Stimulated activated CD4-positive, alpha-beta T cell treated with anti-CD3 and anti-CD28 coated beads, Interleukin-1b, Interleukin-23, amount 100 ng/mL, for 4 hours (primary cell): ENCODE measurements at places on chromosomes 5 and 9.

- no peak for DNase-seq
Measured at GRCh38 chr9:2781336-2781735, 62.6 kb downstream of the PUM3 start.

DNA sequence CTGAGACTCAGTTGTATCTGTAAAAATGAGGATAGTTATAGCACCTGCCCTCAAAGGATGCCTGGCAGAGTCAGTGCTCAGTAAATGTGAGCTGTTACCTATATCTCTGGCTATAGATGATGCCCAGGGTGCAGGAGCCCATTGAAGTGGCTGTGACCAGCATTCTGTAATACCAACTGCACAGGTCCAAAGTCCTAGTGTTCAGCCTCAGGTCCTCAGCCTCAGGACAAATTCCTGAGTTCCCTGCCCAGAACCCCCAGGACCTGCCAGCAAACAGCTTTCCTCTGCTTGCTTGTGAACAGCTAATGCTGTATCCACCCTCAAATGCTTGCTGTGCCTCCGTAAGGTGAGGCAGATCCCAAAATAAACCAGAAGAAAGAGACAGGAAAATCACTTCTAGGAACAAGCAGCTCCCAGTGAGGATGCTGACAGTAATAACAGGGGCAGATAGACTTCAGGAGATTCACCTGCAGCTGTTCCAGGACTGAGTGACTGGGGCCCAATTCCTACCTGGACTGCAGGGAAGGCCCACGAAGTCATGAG is 80.8 kb downstream of the SIL1 start:
- no peak for DNase-seq

DNA sequence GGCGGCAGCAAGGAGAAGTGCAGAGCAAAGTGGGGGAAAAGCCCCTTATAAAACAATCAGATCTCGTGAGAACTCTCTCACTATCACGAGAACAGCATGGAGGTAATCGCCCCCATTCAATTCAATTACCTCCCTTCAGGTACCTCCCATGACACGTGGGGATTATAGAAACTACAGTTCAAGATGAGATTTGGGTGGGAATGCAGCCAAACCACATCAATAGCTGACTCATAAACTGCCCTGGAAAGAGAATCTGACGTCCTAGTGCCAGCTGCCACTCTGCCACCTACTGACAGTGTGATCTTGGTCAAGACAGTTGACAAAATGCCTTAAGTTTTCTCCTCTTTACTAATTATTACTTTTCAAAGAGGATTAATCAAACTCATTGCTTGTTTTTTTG is 128.3 kb downstream of the GPBP1 start:
- DNase-seq, result peak; percentile 21

- DNase-seq, result no peak
Measured at GRCh38 chr9:16524078-16524477, 346.4 kb downstream of the BNC2 start.

DNA sequence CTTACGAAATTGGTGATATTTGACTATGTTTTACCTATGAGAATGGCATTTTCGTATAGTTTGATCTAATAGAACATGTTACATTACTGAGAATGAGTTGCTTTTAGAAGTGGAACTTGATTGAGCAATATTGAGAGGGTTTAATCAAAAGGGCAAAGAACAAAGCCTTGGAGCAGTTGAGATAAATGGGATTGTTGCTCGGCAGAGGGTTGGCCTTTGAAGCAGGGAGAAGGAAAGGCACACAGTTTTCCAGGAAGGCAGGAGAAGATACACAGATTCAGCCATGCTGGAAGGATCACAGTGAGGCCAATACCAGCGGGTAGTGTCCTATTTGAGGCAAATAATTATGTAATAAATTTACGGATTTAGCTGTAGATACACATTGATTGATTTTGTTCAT is 19.5 kb downstream of the MAN2A1 start:
- no peak for DNase-seq

DNA sequence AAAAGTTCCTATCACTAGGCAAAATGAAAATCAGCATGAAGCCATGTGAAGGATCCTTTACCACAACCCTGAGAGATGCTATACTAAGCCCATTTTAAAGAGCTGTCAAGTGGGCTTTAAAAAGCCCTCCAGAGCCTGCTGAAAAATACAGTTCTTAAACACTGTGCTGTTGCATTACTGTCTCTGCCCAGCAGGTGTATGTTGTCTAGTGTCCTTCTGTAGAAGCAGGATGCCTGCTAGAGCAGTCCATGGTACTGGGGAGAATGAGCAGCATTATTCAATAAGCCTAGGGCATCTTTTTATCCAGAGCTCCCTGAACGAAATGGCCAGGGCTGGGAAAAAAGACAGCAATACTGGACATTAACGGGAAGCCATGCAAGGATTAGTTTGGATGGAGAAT is 126.2 kb upstream of the PLCXD3 start:
- DNase-seq, result no peak

DNA sequence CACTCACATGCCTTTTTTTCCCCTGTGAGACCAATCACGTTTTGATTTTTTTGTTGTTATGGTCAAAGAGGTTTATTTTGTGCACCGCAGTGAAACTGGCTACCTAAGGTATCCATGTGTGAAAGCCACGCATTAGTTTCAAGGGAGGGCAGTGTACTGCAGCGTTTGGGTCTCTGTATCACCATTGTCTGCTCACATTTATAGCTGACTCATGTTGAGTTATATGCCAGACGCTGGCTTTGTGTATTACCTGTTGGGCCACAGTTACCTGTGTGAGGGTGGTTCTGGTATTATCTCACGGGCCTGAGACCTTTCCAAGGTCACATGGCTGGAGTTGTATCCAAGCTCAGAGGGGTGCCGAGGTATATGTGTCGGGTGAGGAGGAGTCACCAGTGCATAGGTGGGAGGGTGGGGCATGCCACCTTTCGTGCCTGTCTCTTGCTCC is 75.8 kb downstream of the ARHGAP26 start:
- DNase-seq, result no peak

GRCh38 chr5:107812570-107813141 is 141.9 kb upstream of the EFNA5 start:
- DNase-seq, result no peak

DNA sequence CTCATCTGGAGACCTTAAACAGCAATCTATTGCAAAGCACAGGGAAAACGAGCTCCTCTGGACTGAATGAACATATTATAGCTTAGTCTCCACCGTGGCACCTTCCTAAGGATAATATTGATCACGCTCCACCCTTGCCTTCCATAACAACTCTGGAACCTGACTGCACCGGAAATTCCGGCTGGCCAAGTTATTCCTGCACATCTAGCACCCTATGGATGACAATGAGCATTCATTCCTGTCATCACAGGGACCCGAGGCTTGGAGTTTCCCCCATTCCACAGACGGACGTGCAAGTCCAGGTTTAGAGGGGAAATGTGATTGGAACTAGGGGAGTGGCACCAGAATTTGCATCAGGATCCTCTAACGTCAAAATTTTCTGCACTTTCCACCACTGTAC is 27.5 kb downstream of the STK10 start:
- no peak for DNase-seq

GRCh38 chr5:158115468-158115867 is 256.5 kb upstream of the CLINT1 start:
- no peak for DNase-seq

DNA sequence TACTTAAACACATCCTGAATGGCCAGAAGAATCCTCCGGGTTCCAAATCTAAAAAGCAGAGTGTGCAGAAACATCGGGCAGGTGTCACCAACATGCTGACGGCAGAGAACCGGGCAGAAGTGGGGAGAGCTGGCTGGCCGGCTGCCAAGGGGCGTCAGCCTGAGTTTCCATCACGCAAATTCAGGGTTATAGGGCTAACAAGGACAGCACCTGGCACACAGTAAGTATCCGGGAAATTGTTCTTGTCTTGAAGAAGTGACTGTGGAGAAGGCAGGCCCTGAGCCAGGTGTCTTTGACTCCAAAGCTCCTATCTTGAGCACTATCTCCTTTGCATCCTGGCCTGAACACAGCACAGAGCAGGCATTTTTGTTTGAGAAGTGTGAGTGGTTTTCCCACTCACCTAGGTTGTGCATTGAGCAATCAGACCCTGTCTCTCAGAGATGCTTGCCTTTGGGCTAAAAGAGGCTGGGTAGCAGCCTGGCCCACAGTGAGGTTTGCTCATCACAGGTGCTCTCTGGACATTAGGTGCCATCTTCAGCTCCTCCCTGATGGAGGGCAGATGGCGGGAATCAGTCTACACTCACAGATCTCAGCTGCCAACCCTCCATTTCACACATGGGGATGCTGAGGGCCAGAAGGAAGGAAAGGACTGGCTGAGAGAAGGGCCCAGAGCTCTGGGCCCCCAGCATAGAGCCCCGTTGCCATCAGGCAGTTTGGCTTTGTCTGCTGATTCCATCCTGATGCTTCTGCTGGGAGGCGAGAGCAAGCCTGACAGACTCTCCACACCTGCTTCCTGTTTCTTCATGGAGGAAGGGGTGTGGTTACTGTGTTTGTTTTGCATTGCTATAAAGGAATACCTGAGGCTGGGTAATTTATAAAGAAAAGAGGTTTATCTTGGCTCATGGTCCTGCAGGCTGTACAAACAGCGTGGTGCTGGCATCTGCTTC is 52.8 kb downstream of the WHRN start:
- DNase-seq, result peak; percentile 4

DNA sequence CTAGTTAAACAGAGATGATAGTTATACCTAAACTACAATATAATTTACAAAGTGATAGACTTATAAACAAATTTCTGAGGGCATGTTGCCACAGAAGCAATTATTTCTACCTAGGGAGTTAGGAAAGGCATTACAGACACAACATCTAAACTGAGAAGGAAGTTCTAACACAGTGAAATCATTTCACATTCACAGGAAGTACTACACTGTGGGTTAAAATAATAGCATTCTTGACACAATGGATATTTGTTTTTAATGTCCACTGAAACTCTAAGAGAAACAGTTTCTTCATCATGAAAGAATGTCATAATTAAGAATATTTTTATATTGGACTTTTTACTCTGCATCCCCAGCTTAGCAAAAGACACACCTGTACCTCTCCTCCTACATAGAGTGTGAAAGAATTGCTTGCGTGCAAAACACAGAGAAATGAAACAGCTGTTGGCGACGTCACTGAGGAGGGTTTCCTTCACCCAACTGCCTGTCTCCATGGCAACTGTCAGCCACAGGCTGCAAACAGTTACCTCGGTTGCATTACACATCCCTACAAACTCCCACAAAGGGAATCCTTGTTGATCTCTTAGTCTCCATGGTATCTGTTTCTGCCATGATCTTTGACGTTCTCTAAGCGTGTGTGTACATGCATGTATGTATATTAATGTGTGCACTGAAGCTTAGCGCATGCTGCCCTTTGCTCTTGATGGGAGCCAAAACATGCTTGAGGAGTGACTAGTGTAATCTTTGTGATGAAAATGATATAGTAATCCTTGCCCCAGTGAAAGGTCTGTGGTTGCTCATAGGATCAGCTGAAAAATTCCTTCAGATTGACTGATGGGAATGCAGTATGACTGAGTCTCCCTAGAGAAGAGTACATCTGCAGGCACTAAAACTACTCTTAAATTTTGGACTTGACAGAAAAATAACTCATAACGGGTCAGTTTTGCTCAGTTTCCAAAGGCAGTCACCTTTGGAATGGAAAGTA is 168.5 kb downstream of the ACTL7B start:
- DNase-seq, result no peak

- no peak for DNase-seq
Measured at GRCh38 chr5:154098465-154098864, 59.7 kb downstream of the MFAP3 start.

DNA sequence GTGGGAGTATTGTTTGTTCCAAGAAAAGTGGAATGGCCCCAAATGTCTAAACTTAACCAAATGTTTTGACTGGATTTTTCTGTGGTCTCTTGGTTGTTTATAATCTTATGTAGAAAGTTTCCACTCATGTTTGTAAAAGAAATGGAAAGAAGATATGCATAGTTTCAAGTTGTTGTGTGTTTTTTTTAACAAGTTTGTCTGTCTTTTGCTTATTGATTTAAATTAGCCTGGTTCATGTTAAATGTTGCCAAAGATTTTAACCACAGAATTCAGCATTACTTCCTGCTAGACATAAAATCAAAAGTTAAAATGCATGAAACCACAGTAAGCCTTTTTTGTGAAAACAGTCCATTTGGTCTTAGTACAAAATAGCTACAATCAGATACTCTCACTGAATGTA is 14.0 kb downstream of the PPWD1 start:
- no peak for DNase-seq

GRCh38 chr5:52657247-52657645 is 130.5 kb upstream of the ITGA1 start:
- DNase-seq, result no peak

GRCh38 chr9:503881-504852 is 289.5 kb downstream of the DOCK8 start:
- DNase-seq, result peak; percentile 68

DNA sequence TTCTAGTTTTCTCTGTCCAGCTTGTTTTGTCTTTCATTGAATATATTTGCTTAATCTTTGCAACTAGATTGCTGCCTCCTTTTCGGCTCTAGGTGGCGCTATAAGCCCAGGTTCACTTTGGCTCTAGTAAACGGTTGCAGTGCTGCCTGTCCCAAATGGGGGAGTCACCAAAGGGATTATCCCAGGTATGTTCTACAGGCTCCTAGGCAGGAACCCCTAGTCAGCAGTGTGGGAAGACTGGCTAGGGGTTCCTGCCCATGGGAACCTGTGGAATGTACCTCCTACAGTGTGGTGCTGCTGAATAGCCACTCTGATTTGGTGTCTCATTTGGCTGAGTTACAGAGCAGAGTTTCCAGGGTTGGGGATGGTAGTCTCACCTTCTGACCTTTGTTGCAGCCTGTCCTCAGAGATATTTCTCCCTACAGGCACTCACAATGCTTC is 85.2 kb downstream of the ARSB start:
- DNase-seq, result no peak

- no peak for DNase-seq
Measured at GRCh38 chr5:60541980-60542379, 158.0 kb downstream of the DEPDC1B start.

GRCh38 chr9:18442629-18443491 is 31.1 kb upstream of the ADAMTSL1 start:
- peak; percentile 21 for DNase-seq

GRCh38 chr5:73605223-73606087 is 20.5 kb upstream of the ARHGEF28 start:
- no peak for DNase-seq

- DNase-seq, result no peak
Measured at GRCh38 chr9:87503927-87504326, 6.3 kb downstream of the DAPK1 start.

DNA sequence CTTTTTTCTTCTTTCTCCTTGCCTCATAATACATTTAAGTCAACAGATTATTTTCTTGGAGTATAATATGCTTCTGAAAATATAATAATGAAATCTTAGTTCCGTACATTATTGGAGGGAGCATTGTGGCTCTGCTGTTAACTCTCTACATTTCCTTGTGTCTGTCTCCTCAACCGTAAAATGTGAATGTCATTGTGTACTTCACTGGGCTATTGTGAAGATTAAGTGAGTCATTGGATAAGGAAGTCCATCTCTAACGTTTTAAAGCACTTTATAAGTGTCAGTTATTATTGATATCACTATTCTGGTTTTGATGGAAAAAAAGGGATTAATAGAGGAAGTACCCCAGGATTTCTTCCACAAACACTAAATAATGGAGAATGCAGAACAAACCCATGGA is 304.5 kb upstream of the RFX3 start:
- DNase-seq, result no peak

- DNase-seq, result no peak
Measured at GRCh38 chr5:79798893-79799590, 109.4 kb downstream of the CMYA5 start.
